ENCODE measurements at places on chromosomes 5 and 9.

DNA sequence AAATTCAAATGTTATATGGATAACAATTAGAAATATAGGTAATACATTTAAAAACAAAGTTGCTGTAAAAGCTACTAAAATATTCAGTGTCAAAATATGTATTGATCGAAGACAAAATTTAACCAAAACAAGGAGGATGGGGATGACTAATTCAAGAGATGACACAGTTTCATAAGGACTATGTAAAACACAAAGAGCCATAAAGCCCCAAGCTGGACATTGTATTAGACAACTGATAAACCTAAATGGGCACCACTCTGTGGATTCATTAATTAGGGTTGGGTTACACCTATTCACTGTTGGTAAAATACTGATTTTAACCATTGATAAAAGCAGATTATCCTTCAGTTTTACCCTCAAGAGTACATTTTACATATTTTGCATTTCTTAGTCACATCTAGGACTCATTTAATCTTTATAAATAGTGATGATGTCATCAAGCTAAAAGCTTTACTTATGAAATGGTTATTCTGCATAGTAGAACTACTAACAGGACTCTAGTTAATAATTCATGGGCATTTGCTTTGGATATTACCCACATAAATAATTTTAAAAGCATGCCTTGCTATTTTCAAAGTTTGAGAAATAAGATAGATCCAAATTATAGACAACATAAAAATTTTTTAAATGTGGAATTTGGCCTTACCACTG is 13.7 kb downstream of the TUT7 start:
- no peak for DNase-seq

DNA sequence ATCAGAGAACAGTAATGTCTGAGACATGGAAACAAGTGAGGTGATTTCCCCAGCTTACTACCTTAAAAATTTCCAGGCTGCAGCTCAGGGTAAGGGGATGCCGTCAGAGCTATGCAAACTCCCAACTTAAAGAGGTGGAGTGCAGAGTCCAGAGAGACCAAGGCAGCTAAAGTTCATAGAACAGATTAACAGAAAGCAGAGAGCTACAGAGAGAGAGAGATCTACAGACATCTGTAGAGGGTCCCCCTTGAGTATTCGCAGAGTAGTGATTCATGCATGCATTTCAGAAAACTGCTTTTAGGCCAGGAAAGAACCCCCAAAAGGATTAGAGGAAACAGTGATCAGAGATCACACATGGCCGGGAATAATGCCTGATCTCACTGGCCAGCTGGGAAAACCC is 306.2 kb upstream of the PUM3 start:
- no peak for DNase-seq

DNA sequence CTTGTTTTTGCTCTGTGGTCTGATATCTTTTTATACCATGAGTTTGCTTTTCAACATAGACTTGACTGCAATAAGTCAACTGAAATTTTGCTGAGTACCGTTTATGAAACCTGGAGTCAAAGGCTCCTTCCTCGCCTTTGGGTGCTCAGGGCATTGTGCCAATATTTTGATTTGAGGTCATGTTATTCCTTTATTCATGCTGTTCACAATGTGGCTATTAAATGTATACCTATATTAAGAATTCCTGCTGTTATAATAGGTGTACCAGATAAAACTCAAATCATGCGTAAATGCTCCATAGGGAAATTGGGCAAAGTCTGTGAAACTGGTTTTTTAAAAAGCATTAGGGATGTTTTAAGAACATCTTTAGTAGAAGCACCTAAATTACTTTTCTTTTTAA is 334.0 kb upstream of the NUDT12 start:
- DNase-seq = no peak

DNA sequence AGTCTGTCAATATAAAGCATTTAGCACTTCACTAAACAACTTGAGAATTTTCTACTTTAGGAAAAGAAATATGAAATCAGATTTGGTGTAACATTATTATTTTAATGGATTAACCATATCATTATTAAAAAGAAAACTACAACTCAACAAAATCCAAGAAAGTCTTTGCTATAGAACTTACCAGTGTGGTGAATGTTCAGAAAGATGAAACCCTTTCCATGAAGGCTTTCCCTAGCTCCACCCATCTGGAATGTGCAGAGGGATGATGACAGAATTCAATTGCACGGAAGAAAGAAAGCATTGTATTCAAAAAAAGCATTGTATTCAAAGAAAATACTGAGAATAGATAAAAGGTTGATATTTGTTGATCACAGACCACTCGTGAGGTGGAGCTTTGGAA is 328.6 kb upstream of the NUDT12 start:
- DNase-seq = no peak

DNA sequence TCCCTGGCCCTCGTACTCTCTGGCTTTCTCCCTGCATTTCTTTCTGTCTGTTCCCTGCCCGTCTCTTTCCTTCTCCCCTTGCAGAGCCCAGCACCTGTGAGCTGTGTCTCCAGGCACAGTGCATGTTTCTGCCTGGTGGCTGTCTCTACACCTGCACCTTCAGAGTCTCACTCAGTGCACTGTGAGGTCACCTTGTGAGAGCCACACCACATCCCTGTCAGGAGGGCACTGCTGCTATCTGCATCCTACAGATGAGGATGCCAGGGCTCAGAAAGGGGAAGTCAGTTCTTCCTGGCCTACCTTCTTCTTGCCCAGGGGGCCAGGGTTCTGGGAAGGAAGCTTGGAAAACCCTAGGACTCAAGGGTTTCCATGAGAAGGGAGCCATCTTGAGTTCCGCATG is 69.7 kb upstream of the NEURL1B start:
- DNase-seq = no peak
